Activated T-helper 9 cell treated with anti-CD3 and anti-CD28 coated beads, Interleukin-2, amount 50 U/mL, for 16 hours (primary cell): ENCODE measurements at places on chromosomes 7 and 10.
A peak's percentile ranks its signal among the peaks of the same experiment; 100 is the strongest.

DNA sequence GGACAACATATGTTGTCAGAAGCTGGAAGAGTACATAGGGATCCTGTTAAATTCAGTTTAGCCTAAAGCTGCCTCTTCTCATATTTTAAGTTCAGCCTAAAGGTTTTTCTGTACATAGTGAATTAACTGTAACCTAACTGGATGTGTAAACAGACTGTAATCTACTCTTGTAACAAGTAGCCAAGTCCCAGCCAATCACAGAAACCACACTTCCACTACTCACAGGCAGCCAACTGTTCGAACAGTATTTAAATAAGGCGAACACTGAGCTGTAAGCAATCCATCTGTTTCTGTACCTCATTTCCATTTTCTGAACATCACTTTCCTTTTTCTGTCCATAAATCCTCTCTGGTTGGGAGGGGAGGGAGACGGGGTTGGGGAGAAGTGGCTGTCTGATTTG is 15.0 kb upstream of the STN1 start:
- no peak for DNase-seq

- DNase-seq, result no peak
Observed at GRCh38 chr10:69963835-69964710, 88.6 kb upstream of the MACROH2A2 start.

GRCh38 chr10:122138831-122139625 is 132.1 kb upstream of the BTBD16 start:
- no peak for DNase-seq

GRCh38 chr10:51001587-51001986 is 72.7 kb upstream of the PRKG1 start:
- DNase-seq, result no peak

- no peak for DNase-seq
Observed at GRCh38 chr7:79590916-79591623, 137.6 kb upstream of the MAGI2 start.

- DNase-seq, result no peak
Observed at GRCh38 chr7:125651823-125652528, 722.4 kb upstream of the POT1 start.

DNA sequence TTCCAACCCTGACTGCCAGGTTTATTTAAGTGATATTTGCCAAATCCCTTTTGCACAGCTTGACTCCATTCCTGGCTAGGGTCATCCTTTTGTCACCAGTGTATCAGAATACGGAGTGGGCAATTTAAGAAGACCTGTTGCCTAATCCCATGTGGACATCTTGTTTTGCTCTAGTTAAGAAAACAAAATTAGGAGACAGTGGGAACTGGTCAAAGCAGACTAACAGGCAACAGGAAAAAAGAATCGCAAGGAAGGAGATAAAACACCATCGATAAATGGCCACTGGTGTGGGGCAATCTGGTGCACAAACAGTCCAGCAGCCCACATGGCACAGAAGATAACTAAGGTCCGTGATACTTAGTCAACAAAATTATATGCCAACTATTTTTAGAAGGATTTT is 21.4 kb downstream of the KDM7A start:
- no peak for DNase-seq

DNA sequence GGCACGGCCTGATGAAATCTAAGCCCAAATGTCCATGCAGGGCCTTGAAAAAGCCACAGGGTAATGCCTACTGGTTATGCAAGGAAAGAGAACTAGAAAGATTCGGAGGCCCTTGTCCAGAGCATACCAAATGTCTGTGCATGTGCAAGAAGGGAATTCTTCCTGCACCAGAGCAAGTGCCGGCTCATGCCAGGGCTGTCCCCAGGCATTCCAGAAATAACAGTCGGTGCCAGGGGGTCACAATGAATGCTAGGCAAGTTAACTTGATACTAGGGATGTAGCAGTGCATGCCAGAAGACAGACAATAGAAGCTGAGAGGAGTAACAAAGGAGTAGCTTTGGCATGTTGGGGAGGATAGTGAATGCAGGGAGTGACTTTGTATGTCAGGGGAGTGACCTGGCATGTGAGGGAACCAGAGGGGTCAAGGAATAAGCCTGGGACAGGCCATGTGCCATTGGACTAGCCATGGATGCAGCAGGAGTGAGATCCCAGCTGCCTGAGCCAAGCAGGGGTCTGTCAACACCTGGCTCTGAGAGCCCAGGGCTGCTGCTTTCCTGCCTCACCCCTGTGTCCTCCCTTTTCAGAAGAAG is 119.5 kb upstream of the UNC5B start:
- no peak for DNase-seq

DNA sequence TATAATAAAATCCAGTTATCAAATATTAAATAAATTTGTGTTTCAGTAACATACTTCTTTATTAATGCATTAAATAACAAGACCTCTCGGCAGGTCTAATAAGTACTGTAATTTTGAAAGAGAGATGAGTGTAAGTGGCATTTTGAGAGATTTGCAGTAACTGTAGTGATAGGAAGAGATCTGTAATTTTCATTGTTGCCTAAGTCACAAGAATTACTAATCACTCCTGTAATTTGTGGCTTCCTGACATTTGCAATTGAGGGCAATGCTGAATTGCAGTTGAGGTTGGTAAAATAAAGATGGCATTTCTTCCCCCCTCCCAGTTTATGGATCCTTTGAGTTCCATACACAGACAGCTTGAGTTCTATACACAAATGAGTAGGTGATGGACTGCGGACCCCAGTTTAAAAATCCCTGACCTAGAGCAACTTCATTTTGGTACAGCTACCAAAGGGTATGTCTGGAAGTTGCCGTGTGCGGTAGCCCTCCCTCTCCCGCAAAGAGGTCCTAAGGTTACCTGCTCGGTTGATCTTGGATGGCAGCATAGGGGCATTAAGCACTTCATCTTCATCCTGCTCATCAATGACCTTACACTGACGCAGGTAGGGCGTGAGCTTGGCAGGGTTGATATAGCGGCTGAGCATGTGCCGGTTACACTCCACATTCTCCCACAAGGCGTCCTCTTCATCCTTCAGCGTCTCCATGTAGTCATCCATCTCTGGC is 96.4 kb downstream of the CARD11 start:
- no peak for DNase-seq

- DNase-seq, result peak; percentile 5
Observed at GRCh38 chr10:45374350-45375052, 485 bp downstream of the ALOX5 start.

- DNase-seq, result no peak
Observed at GRCh38 chr7:105205592-105206237, 183.0 kb downstream of the SRPK2 start.

- no peak for DNase-seq
Observed at GRCh38 chr10:123529146-123529760, 136.9 kb upstream of the GPR26 start.

DNA sequence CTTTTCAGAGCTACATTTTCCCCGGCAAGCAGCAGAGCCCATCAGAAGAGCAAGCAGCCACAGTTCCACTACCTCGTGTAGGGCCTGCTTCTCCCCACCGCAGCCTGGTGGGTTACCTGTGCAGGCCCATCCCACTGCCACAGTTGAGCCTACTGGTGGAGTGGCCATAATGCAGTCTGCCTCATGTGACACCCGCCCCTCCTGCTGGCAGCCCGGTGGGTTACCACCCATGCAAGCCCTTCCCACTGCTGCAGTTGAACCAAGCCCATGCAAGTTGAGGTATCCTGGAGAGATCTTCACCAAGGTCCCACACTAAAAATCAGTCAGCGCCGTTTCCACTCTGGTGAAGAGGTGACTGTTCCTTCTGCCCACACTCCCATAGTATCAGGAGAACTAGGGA is 32.1 kb upstream of the CNNM1 start:
- DNase-seq, result no peak

DNA sequence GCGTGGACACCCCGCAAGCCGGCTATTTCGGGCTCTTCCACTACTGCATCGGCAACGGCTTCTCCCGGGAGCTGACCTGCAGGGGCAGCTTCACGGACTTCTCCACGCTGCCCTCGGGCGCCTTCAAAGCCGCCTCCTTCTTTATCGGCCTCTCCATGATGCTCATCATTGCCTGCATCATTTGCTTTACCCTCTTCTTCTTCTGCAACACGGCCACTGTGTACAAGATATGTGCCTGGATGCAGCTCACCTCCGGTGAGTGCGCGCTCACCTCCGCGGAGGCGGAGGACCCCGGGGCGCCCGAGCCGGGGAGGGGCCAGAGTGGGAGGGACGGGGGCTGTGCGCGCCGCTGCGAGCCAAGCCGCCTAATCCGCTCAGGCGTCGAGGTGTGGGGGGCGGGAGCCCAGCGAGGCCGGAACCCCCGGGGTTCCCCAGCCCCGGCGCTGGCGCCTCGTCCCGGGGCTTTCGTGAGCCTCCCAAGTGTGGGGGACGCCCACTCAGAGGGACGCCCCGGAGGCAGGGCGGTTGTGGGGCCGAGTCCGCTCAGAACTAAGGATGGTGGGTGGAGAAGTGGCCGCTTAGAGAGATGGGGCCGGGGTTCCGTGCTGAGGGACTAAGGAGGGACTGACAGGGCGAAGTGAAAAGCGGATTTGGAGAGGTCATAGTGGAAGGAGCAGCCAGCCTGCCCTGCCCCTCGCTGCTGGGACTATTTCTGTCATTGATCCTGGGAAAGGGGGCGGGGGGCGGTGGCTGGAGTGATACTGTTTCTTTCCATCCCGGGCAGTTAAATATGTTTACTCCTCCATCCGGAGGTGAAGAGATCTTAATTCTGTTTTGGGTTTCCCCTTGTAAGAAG is 795 bp downstream of the LHFPL3 start:
- DNase-seq, result no peak

- DNase-seq, result no peak
Observed at GRCh38 chr7:81460250-81461045, 309.4 kb downstream of the HGF start.

DNA sequence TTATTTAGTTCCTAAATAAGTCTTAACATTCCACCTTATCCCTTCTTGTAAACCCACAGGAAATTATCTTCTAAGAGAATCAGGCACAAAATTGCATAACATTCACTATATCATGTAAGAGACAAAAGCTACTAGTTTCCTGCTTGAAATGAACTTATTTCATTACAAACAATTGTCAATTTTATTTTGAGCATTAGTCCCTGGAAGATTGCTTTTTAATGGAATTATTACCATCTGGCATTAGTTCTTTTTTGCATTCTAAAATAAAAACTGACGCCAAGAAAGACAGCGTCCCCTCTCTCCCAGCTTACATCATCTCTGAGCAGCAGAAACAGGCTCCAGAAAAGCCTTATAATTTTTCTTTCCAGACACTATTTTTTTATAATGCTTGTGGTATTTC is 121.8 kb downstream of the NOC3L start:
- DNase-seq, result no peak
